ENCODE measurements at places on chromosomes 2 and 18.
A peak's percentile ranks its signal among the peaks of the same experiment; 100 is the strongest.

- no peak for DNase-seq
Observed at GRCh38 chr2:187319441-187320108, 128.5 kb downstream of the CALCRL start.

GRCh38 chr2:27583390-27583915 lies 611 bp downstream of the ZNF512 start:
- DNase-seq, result no peak

- no peak for DNase-seq
Observed at GRCh38 chr2:12931186-12931844, 214.6 kb downstream of the TRIB2 start.

DNA sequence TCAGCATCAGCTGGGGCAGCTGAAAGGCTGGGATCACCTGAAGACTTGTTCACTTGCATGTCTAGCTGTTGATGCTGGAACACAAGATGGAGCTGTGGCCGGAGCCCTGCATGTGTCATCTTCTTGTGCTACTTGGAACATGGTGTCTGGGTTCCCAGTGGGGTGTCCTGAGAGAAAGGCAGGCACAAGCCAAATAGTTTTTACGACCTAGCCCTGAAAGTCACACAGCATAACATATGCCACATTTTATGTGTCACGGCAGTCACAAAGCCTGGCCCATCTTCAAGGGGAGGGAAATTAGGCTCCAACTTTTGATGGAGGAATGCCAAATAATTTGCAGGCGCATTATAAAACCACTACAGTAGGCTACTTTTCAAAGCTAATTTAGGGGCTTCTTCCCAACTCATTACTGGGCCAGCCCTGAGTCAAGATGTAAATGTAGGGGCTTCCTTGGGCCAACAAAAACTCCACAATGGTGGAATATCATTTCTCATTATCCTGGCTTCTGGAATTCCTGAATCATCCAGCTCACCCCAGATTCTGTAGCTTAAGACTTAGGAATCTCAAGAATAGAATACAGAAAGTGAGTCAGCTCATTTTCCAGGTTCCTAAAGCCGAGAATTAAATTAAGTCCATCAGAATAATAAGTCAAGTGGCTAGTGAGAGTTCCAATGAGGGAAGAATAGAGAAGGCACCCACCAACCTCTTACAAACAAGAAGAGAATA lies 543.0 kb downstream of the TNS1 start:
- DNase-seq, result no peak

GRCh38 chr2:6183226-6183625 lies 491.0 kb downstream of the SOX11 start:
- DNase-seq, result no peak

DNA sequence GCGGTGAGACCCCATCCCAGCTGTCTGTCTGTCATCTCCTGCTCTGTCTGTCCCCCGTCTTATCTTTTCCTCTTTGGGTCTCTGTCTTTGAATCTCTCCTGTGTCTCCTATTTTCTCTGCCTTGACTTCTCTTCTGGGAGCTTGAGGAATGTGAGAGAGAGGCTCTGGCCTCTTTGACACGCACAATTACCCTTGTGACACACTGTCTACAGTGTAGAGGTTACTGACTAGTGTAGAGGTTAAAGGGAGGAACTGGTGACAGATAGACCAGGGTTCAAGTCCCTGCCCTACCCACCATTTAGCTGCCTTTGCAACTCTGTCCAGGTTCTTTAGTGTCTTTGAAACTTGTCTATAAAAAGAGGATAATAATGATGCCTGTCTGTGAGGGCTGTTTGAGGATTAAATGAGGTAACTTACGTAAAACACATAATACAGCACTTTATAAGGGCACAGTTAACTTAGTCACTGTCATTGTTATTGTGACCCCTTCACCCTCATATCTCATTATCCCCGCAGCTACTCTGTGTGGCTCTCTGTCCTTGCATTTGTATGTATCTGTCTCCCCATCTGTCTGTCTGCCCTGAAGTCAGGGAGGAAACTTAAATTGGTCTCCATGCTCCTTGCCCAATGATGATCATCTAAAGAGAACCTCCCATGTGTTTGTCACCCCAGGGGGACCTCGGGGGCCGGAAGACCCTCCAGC lies 19.9 kb downstream of the SEMA4F start:
- DNase-seq, result no peak

DNA sequence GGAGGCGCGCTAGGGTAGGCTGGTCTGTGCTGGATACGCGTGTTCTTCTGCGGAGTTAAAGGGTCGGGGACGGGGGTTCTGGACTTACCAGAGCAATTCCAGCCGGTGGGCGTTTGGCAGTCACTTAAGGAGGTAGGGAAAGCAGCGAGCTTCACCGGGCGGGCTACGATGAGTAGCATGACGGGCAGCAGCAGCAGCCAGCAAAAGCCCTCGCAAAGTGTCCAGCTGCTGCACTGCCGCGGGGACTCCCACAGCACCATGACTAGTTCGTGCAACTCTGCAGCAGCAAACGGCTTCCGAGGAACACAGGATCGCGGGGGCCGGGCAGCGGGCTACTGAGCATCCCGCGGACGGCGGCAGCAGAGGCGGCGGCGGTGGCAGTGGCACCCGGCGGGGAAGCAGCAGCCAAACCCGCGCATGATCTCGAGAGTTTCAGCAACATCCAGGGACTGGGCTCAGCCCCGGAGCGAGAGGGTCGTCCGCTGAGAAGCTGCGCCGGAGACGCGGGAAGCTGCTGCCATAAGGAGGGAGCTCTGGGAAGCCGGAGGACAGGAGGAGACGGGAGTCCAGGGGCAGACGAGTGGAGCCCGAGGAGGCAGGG lies 368 bp downstream of the TMEFF2 start:
- DNase-seq, result peak; percentile 9

DNA sequence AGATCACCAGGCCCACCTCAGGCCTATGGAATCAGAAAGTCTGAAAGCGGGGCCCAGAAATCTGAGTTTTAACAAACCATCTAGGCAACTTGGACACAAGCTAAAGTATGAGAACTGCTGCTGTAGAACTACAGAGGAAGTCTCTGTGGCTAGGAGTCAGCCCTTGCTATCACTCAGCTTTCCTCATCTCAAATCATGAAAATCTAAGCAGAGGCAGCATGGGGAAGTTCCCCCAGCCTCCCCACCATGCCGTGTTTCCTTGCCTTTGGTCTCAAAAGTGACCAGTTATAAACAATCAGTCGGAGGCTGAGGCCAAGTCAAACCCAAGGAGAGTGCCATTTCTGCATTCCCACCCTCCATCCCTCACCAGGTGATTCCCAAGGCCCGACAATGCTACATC lies 404.7 kb downstream of the BCL11A start:
- no peak for DNase-seq

DNA sequence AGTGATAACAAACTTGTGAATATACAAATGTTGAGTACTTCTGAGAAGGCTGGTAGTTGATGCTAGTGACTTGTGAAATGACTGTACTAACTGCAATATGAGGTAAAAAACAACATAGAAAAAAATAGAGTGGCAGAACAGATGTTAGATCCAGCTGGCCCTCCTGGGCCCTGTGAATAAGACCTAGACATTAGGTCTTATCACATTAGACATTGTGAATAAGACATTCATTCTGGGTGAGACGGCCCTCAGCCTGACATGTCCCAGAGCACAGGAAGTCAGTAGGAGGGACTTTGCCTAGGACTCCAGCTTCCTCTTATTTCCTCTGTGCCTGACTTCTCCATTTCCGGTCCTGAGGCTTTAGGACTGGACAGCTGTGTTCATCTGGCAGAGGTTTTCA lies 22.9 kb downstream of the DOK1 start:
- no peak for DNase-seq

GRCh38 chr18:63412953-63413352 lies 9.3 kb downstream of the VPS4B start:
- no peak for DNase-seq

- no peak for DNase-seq
Observed at GRCh38 chr2:317501-318424, 29.9 kb upstream of the ALKAL2 start.

GRCh38 chr2:102392942-102393341 lies 30.0 kb upstream of the IL18RAP start:
- no peak for DNase-seq

DNA sequence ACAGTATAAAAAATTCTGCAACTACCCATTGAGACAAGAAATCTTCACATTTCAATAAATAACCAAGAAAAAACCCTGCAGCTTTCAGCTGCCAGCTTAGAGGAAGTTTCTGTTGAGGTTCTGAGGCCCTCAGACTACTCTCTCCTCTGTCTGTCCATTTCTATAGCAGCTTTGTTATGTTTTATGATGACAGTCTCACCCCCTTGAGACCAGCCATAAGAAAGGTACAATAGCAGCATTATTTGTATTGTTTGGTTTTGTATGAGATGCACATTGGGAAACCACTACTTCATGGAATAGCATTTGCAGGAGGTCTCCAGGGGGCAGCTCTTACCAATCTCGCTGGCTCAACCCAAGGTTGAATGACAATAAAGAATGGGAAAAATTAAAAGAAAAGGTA lies 334.6 kb upstream of the VRK2 start:
- DNase-seq, result no peak

DNA sequence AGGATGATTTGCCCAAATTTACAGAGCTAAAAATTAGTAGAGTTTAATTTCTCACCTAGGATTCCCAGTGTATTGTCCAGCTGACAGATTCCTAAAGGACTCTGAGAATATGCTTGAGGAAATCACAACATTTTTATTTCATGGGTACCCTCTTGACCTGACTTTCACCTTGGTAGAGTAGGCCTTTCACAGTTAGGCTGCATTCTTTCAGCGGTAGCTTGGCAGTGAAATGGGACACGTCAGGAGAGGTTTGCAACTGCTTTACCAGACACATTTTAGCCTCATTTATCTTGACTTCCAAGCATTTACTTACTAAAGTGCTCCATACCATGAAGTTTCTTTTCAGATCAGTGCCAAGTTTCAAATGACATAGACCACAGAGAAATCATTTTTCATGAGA lies 937.9 kb upstream of the LRRTM1 start:
- DNase-seq, result no peak

GRCh38 chr2:149872041-149872440 lies 284.5 kb upstream of the MMADHC start:
- DNase-seq, result no peak

DNA sequence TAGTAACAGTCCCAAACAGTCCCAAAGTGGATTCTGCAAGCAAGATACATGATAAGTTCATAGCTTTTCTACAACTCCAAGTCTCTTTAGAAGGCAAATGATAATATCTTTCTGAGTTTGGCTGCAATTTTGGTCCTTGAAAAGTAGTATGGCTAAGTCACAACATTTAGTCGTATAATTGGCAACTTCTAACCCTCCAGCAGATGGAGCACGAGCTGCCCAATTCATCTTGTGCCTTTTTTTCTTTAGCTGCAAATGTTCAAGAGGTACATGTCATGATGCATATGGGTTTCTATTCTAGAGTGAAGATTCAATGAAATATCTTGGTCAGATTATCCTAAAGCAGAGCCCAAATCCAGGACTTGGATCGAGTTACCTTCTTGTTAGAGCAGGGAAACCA lies 127.0 kb upstream of the KLHL14 start:
- no peak for DNase-seq

DNA sequence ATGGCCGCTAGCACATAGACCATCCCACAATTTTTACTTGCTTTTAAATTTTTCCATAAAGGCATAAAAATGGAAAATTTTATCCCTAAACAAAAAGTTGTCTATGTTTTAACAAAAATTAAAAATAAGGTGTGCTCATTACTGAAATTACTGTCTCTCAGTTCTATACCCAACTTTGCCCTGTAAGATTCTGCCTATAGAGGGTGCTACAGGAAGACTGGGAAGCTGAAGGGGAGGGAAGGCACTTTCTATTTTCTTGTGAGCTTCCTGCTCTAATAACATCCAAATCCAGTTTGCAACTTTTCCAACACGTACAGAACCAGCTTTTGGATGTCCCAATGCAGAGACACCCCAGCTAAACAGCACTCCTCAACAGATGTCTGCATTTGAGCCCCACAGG lies 666.9 kb downstream of the PLCL1 start:
- no peak for DNase-seq

- DNase-seq, result no peak
Observed at GRCh38 chr2:127054996-127055785, 51.8 kb downstream of the BIN1 start.

GRCh38 chr2:85741833-85742455 lies 11.8 kb upstream of the ATOH8 start:
- no peak for DNase-seq

- no peak for DNase-seq
Observed at GRCh38 chr2:138640921-138641676, 139.1 kb downstream of the NXPH2 start.

GRCh38 chr18:48254077-48254602 lies 155.0 kb downstream of the ZBTB7C start:
- no peak for DNase-seq

- DNase-seq, result no peak
Observed at GRCh38 chr2:68391099-68391498, 26.0 kb downstream of the PLEK start.

DNA sequence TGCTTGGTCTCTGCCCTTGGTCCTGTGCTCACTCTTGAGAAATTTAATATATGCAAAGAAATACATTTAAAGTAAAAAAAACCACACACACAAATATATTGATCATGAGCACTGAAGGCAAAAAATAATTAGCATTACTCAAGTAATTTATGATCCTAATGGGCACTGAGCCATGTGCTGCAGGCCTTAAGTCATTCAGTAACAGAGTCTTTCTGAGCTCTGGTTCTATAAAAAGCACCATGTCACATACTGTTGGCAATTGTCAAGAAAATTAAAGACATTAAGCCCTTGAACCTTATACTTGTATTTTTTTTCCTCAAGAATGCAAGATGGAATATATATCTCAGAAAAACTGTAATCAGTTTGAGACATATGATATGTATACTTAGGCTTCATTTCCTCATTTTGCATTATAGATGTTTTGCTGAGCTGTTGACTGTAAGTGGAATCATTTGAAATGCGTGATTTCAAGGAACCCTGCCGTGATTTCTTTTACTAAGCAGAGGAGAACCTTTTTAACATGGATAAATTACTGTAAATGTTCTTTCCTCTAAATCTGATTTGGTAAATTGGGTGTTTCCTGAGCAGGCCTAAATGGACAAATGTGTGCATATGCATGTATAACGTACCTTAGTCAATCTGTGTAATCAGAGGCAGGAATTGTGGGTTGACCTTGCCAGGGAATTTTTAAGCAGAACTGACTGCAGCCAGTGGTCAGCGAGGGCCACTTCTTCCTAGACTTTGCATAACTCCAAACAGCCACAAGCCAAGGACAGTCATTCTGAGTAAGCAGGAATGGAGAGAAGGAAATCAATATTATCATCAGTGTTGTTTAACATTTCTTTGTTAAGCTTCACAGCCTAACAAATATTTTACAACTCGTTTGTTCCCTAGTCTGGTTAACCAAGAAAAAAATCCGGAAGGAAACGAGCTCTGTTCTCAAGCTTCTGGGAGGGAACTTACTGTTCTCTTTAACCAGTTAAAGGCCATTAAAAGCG lies 191.5 kb upstream of the ATP5MC3 start:
- DNase-seq, result no peak

Data from stimulated activated CD4-positive, alpha-beta T cell treated with anti-CD3 and anti-CD28 coated beads, TNF-alpha, amount 100 ng/mL, for 48 hours (primary cell).